ENCODE measurements at places on chromosomes 7 and 10.
A peak's percentile ranks its signal among the peaks of the same experiment; 100 is the strongest.

DNA sequence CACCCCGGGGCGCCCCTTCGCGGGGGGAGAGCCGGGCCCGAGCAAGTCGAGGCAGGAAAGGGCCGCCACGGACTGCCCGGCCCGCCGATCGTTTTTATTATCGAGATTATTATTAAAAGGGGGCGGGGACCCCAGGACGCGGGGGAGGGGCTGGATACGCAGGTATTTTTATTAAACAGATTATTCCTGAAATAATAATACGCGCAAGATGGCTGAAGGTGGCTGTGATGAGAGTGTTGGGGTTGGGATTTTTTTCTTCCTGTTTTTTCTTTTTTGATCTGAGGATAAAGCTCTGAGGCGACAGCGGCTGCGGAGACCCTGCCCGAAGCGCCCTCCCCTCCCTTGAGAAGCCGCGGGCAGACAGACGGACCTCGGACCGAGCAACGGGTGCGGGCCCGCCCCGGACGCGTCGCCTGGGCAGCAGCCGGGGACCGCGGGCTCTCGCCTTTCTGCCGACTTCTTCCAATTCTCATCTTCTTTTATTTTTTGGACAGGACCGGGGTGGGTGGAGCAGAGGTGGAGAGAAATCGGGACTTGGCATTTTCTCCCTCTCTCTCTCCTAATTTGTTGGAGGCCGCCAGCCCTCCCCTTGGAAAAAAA, 1.4 kb upstream of the TRIM8 start:
- peak; percentile 61 for DNase-seq

GRCh38 chr7:6317797-6318438, 45.5 kb upstream of the CYTH3 start:
- DNase-seq, result peak; percentile 38

DNA sequence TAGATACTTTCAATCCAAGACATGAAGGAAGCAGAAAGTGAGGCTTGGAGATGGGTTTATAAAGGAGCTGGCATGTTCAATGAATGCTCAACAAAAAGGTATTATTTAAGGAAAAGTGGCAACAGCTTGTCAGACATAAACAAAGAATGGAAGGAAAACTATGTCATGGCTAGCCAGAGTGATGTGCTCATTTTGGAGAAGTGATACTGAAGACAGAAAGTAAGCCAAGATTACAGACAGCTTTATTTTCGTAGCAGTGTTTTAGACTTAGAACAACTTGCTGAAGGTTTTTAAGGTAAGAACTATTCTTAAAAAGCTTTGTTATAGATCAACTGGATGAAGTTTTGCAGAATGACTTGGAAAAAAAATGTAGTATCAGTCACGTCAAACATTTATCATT, 160.5 kb upstream of the FERD3L start:
- no peak for DNase-seq

- no peak for DNase-seq
These were observed 478.3 kb downstream of the TNS3 start for GRCh38 chr7:47103498-47104205.

GRCh38 chr7:42345478-42346299, 108.7 kb upstream of the GLI3 start:
- DNase-seq, result no peak

- DNase-seq, result no peak
These were observed 364.8 kb downstream of the SFMBT2 start for GRCh38 chr10:7045891-7046599.

DNA sequence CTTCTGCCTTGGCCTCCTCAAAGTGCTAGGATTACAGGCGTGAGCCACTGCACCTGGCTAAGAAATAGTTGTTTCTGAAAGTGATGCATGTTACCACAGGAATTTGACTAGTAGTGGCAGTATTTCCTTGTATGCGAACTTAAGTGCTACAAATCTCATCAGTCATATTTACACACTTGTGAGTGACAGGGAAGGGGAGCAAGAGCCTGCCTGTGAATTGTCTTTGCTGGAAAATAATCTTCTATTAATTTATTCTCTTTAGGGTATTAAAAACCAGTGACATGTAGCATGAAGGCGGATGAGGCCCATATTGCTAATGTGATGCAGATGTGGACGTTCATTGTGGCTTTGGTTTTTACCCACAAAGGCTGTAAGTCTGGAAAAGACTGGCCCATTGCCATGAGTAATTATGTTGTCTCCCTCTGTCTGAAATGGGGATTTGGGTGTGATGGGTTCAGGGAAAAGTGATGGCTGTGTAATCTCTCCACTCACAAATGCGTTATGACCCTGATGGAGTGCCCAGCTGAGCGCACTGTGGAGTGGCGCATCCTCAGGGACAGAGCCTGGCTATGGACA, 97.6 kb downstream of the CCNY start:
- no peak for DNase-seq

- no peak for DNase-seq
These were observed 765.5 kb upstream of the SORCS1 start for GRCh38 chr10:107930037-107930436.

- DNase-seq, result no peak
These were observed 79.5 kb downstream of the NEBL start for GRCh38 chr10:20817646-20818045.

Measured in activated T-cell treated with anti-CD3 and anti-CD28 coated beads, Interleukin-2, amount 50 U/mL, for 48 hours (primary cell).